ENCODE measurements at places on chromosomes 4 and X.
A peak's percentile ranks its signal among the peaks of the same experiment; 100 is the strongest.

- no peak for DNase-seq
These were observed 90.0 kb upstream of the AFAP1 start for GRCh38 chr4:8029689-8030088.

DNA sequence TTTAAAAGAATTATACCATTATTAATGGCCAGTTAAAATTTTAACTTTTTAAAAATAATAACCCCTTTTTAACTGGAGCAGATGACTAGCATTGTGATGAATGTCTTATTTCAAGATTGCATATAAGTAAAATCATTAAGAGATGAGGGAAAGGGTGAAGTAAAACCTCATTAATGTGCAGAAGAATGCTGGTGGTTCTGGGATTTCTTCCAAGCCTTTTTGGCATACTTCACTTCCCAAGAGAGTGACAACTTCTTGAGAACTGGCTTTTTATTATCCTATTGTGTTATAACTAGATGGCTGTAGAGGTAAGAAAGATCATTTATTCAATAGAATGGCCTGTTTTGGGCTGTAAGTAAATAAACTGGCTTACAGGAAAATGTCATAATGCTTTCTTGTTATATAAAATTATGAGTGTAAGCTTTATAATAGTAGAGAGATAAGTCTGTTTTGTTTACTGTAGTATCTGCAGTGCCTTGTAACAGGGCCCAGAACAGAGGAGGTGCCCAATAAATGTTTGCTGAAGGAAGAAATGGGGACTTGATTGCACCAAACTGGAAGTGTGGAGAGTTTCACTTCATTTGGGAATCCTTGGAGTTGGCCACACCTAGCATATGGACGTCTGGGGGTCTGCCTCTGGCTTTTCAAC is 242.9 kb upstream of the PITX2 start:
- no peak for DNase-seq

DNA sequence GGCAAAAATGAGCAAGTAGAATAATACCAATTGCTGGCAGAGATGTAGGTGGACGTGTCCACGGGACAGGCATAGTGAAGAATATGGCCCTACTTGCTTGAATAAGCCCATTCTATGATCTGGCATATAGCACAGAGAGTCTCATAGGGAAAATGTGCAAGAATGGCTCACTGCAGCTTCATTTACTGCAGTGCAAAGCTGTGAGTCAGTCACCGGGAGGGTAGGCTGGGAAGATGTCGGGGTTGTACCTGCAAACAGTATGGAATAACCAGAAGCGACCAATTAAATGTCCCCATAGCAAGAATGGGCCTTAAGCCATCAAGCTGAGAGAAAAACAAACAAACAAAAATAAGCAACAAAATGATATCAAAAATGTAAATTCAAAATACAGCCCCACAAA is 74.3 kb downstream of the DHX15 start:
- DNase-seq = no peak

GRCh38 chr4:171947400-171947799 is 134.2 kb downstream of the GALNTL6 start:
- DNase-seq = no peak

- DNase-seq = no peak
These were observed 101.8 kb downstream of the SLC4A4 start for GRCh38 chr4:71440612-71441011.

DNA sequence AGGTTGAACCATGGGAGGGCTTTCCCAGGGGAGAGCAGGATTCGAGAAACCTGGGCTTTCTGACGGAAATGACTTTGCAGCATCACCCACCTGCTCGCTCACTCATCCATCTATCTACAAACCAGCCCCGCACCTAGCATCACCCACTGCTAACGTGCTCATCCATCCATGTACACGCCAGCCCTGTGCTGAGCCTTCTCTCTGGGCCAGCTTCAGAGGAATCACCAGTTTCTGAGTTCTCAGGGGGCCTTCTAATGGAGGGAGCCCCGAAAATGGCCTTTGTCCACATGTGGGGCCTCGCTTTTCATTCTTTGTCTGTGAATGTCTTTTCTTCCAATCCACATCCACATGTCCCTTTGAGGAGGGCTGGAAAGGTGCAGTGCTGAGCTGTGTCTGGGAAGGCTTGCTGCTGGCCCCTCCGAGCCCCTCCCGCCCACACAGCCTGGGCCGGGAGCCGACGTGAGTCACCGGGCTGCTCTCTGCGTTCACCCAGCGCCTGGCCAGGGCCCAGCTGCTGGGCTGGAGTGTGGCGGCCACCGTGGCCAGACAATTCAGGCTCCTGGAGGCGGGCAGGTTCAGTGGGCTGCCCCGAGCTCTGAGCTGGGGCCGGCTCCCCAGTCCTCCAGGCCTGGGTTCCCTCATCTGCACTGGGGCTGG is 14.7 kb downstream of the SORCS2 start:
- DNase-seq = no peak

DNA sequence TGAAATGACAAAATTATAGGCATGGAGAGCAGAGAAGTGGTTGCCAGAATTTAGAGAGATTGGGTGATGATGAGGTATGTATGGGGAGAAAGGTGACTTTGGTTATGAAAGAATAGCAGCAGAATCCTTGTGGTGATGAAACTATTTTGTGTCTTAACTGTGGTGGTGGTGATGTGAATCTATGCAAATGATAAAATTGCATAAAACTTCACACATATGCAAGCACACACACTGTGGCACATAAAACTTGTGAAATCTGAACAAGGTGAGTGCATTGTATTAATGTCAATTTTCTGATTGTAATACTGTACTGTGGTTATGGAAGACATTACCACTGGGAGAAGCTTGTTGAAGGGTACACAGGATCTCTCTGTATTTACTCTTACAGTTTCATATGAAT is 91.0 kb downstream of the IL15 start:
- no peak for DNase-seq

DNA sequence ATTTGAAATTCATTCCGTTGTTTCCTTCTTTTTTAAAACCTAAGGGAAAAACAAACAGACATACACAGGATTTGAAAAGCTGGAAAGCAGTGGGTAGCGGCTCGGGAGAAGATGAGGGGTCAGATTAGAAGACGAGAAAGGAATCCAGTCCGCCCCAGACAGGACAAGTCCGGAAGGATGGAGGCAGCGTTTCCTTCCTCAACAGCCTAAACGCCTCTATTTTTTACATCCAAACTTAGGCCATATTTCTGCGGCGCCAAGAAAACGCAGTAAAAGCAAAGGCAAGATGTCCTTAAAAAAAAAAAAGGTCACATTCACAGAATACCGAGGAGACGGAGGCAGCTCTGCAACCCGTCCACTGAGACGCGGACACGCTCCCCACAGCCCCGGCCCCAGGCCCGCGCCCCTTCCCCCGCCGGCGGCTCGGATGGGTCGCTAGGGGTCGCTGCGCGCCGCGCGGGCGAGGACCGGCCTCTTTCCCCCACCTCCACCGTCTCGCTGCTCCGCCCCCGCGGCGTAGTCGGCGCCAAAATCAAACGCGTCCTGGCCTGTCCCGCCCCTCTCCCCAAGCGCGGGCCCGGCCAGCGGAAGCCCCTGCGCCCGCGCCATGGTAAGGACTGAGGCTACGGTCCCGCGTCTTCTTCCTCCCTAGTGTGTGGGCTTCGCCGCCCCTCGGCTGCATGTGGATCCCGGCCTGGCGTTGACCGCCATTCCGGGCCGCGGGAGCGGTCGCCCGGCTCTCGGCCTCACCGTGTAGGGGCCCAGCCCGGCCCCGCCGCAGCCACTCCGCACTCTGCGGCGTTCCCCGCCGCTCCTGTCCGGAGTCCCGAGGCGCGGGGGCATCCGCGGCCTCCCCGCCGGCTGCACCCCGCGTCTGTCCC is at the start of gene MND1:
MND1 (plus strand) TSS at position 558 of the 881 bp plus-strand sequence; CDS start at position 608, 50 bp downstream.
- DNase-seq = peak; percentile 93

DNA sequence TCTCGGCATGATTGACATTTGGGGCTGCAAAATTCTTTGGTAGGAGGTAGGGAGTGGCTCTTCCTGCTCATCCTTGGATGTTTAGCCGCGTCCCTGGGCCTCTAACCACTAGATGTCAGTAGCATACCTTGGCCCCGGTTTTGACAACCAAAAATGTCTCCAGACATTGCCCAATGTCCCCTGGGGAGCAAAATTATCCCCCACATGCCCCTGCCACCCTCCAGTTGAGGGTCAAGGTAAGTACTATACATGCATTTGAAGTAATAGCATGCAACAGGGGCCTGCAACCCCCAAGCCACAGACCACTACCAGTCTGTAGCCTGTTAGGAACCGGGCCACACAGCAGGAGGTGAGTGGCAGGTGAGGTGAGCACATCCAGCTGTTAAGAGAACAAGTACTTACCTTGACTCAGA is 17.6 kb upstream of the KIAA1210 start:
- DNase-seq = peak; percentile 5

GRCh38 chr4:3715061-3715854 is 50.9 kb upstream of the ADRA2C start:
- DNase-seq = no peak

- DNase-seq = no peak
These were observed 56.7 kb upstream of the HGFAC start for GRCh38 chr4:3384771-3385710.

DNA sequence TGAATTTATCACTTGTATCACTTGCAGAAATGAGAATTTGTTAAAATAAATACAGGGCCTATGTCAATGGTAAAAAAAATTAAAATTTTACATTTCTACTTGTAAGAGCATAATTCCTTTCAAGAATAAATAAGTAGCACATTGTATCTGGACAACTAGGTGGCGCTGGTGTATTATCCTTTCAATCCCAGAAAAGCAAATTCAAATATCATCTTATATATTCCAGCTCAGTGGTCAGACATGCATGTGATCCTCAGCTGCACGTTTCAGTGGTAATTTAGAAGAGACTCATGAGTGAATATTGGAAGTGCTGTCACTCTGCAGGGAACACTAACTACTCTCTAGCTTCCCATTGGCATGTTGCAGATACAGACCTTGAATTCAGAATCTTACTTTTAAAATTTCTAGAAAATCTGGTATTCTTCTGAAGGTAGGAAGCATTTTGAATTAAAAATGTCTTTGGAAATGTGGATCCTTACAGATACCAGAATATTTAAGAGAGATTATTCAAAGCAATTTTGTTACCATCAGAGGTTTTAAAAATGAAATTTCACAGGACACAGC is 1414.7 kb upstream of the TENM3 start:
- DNase-seq = peak; percentile 67

DNA sequence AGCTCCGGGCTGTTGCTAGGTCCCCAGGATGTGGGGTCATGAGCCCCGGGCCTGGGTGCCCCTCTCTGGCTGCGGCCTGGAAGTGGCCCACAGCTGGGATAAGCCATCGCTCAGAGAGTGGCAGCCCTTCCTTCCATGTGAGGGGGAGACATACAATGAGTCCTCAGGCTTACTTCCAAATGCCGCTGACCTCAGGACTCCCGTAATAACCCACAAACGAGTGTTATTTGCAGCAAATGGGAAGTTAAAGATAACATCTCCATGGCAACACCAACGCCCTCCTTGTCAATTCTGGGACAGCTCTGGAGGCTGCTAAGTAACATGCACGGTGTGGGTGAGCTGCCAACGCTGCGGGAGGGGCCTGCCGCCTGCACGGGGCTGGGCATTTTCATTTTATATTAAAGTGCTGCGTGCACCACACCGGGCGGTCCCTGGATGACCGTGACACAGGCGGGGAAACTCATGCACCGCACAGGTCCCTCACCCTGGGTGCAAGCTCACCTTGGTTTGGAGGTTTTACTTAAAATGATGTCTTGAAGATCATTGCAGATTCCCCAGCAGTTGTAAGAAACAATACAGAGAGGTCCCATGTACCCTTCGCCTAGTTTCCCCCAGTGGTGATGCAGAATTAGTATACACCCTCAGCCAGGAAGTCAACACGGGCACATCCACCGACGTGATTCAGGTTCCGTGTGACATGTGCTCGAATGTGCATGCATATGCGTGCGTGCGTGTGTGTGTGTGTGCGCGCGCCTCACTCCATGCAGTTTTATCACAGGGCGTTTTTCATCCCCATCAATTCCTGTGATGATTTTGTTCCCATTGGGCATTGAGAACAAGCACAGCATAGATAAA is 79.4 kb downstream of the ABLIM2 start:
- no peak for DNase-seq

DNA sequence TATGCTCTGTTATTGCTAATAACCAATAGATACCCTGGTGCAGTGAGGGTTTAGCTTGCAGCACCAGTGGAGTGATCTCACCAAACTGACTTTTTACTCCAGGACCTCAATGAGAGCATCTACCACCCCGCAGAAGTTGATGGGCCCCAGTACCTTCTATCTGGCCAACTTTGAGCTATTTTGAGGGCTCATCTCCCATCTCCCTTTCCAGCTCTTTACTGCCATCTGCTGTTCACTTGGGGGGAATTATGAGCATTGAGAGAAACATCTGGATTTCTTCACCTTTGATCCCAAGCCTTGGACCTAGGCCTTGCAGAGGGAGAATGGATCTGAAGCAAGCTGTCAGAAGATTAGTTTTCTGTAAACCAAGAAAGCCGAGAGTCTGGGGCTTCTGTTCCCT is 143.6 kb downstream of the TMEM164 start:
- peak; percentile 66 for DNase-seq

DNA sequence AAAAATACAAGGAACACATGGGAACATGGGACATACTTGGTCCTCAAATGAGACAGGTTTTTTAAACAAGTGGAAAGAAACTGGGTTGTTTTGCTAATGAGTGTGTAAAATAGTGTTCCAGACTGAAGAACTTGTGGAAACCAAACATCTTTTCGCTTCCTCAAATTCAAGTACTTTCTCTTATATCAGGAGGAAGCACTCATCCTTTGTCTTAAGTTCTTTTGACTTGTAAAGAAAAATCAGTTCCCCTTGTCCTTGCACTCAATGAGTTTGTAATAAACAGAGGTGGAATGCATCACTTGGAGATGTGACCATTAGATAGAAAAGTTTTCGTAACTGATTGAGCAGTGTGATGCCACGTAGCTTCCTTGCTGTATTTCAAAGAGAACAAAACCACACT is 101.1 kb downstream of the PHOX2B start:
- DNase-seq = peak; percentile 26

GRCh38 chr4:83858131-83858530 is 322.2 kb downstream of the GPAT3 start:
- no peak for DNase-seq

GRCh38 chr4:149955780-149956390 is 122.4 kb upstream of the DCLK2 start:
- no peak for DNase-seq

DNA sequence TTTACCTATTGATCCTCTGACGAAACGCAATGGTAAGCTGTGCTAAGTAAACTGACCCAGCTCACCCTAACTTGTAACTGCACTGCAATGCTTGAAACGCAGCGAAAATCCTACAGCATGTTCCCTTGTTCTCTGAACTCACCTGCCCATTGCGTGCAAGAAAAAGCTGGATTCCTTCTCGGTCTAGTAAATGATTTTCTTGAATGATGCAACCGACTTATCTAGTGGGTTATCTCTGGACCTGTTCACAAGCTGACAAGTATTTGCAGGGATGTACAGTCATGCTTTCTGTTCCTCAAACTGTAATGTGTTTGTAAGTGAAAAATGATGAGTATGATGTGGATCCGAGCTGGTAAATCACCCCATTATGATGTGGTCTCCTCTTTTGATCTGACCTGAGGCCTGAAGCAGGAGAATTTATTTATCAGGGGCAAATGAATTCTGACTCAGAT is 140.1 kb downstream of the BTC start:
- DNase-seq = no peak

- no peak for DNase-seq
These were observed 1020.5 kb upstream of the AGA start for GRCh38 chr4:178462710-178463109.

- DNase-seq = no peak
These were observed 1344.3 kb downstream of the ADGRL3 start for GRCh38 chr4:62544428-62544827.

GRCh38 chr4:5905714-5906113 is 12.8 kb upstream of the CRMP1 start:
- DNase-seq = no peak

- DNase-seq = no peak
These were observed 47.5 kb downstream of the PPA2 start for GRCh38 chr4:105426187-105426897.
